ENCODE measurements at places on chromosomes 11 and 22.
A peak's percentile ranks its signal among the peaks of the same experiment; 100 is the strongest.

DNA sequence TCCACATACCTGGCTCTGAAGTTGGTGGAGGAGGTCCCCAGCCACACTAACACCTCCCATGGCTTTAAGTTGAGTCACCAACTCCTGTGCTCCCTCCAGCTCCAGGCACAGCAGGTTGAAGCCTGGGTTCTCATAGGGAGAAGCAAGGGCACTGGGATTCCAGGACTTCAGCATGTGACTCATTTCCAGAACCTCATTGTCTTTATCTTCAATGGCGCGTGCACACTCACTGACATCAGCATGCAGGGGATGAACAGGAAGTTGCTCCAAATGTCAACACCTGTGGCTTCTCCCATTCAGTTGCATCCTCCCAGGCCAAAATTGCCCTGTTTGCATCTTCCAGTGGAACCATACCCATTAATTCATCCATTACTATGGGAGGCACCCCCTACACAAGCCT, 5.8 kb upstream of the UBQLNL start:
- DNase-seq, result no peak

GRCh38 chr22:24290459-24290858, 19.8 kb downstream of the SPECC1L start:
- no peak for DNase-seq

GRCh38 chr22:37904572-37905533, 1.2 kb upstream of the MICALL1 start:
- DNase-seq, result no peak

DNA sequence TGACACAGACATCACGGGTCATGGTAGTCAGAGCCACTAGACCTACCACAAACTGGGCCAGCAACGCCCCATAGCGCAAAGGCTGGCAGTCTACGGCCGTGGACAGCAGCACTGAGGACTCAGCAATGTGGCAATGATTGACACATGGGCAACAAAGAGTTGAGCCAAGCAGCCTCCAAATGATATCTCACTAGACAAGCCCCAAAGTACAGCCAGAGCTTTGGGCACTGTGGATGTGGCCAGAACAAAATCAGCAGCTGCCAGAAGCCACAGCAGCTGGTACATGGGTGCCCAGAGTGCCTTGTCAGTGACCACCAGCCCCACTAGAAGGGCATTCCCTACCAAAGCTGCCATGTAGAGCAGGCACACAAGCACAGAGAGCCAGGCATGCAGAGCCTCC, 11.2 kb upstream of the UBQLNL start:
- DNase-seq, result no peak

GRCh38 chr11:18229501-18229900, 7.1 kb downstream of the SAA4 start:
- DNase-seq, result no peak

DNA sequence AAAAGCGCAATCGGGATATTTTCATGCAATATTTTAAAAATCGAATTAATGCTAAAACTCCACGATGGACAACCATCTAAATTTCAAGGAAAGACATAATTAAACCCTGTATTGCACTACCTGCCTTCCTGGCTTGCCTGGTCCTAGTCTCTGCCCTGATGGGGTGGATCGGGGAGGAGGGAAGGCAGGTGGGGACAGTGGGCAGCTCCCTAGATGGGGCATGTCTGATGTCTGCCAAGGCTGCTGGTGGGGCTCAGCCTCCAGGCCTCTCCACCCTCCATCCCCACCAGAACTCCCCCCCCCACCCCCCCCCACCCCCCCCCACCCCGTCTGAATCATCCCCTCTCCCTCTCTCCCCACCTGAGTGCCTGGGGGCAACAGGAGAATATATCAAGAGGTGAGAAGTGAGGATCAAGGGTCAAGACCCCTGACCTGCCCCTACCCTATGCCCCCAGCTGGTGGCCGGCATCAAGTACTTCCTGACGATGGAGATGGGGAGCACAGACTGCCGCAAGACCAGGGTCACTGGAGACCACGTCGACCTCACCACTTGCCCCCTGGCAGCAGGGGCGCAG, 650 bp downstream of the CST6 start:
- DNase-seq, result no peak

DNA sequence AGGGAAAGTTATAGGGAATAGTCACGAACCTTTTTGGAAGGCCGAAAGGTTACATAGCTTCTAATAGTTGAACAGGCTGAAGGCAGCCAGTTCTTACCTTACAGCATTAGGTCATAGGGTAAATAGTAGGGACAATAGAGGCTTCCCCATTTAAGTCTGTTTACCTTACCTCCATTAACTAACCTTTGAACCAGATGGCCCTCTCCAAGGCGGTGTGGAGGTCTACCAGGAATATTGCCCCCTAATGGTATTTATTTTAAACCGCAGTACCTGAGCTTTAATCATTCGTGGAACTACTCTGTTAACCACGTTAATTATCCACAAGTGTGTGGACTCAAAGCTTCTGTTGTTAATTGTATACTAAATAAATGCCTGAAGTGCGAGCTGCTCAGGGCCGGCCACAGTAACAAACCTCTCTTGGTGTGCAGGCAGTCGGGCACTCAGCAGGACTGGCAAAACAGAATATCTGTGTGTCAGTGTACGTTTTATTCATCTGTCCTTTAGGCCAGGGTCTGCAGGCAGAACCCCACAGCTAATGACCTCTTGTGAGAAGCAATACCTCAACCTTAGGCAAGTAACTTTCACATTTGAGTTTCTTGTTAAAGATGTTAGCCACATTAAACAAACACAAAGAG, 81.7 kb downstream of the PRCP start:
- DNase-seq, result no peak

- DNase-seq, result no peak
These were observed 21.5 kb downstream of the BIRC2 start for GRCh38 chr11:102368472-102368871.

DNA sequence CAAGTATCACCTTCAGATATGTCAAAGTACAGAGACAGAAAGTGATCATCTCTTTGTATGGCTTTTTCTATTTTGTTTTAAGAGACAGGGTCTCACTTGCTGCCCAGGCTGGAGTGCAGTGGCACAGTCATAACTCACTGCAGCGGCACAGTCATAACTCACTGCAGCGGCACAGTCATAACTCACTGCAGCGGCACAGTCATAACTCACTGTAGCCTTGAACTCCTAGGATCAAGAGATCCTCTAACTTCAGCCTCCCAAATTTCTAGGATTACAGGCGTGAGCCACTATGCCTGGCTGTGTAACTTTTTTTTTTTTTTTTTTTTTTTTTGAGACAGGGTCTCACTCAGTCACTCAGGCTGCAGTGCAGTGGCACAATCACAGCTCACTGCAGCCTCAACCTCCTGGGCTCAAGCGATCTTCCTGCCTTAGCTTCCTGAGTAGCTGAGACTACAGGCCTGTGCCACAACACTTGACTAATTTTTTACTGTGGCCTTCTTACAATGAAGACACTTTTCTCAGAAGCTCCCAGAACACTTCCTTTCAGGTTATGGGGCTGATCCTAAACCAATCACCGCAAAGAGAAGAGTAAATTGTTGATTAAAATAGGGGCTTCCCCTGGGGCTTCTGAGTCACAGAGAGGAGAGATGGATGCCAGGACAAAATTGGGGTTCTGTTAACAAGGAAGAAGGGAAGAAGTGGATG, 9.0 kb upstream of the HIKESHI start:
- no peak for DNase-seq

DNA sequence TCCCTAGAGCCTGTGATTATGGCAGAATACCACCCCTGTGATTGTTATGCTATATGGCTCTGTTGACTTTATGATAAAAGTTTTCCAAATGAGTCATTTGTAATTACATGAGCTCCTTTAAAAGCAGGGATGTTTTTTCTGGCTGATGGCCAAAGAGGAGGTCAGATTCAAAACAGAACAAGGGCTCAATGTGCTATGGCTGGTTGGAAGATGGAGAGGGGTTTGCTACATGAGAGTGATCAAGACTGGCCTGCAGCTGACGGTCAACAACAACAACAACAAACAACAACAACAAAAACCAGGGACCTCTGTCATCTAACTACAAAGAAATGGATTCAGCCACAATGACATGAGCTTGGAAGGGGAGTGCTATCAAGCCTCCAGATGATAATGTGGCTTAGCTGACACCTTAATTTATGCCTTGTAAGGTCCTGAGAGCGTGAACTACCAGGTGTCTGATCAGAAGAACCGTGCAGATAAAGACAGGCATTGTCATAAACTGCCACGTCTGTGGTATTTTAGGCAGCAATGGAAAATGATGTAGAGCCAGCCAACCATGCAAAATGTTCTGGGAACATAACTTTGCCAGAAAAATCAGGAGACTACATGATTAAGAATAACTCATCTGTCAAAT, 47.2 kb downstream of the PIWIL3 start:
- peak; percentile 88 for DNase-seq

- no peak for DNase-seq
These were observed 800 bp downstream of the KCTD21 start for GRCh38 chr11:78187366-78188285.

GRCh38 chr11:73242251-73243092, 24.4 kb downstream of the P2RY2 start:
- DNase-seq, result peak; percentile 82

DNA sequence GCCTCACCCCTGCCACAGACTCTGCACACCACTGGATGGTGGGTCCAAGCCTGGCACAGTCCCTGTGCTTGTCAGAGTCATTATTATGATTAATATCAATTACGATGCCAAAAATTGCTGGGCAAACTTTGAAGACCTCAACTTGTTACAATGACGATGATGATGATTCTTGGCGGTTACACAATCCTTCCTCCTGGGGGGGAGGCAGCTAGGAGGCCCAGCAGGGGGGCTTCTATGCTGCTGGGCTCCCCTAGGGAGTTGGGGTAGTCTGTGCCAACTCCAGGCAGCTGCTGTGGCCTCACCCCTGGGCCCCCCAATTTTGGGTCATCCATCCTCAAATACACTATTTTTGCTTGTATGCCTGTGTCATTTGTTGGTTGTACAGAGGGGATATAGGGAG, 12.0 kb downstream of the SLC35E4 start:
- DNase-seq, result no peak

- no peak for DNase-seq
These were observed 10.7 kb upstream of the SESN3 start for GRCh38 chr11:95241681-95242081.

DNA sequence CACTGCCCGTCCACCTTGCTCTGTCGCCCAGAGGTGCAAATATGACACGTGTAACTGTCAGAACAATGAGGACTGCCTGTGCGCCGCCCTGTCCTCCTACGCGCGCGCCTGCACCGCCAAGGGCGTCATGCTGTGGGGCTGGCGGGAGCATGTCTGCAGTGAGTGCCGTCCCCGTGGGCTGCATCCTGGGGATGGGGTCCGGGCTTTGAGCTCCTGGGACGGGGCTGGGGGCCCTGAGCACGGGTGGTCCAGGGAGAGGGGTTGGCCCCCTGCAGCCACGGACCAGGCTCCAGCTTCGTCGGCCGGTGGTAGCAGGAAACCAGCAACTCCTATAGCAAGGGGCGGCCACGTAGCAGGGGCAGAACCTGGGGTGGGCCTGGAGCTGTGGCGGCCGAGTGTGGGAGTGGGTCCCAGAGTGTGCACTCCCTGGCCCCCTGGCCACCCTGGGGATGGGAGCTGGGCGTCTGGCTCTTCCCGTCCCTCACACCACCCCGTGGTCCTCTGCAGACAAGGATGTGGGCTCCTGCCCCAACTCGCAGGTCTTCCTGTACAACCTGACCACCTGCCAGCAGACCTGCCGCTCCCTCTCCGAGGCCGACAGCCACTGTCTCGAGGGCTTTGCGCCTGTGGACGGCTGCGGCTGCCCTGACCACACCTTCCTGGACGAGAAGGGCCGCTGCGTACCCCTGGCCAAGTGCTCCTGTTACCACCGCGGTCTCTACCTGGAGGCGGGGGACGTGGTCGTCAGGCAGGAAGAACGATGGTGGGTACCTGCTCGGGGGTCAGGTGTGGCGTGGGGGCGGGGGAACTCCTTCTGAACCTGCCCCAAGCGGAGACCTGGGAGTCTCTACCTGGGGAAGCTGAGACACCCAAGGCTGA, 10.1 kb downstream of the MUC2 start:
- DNase-seq, result no peak

DNA sequence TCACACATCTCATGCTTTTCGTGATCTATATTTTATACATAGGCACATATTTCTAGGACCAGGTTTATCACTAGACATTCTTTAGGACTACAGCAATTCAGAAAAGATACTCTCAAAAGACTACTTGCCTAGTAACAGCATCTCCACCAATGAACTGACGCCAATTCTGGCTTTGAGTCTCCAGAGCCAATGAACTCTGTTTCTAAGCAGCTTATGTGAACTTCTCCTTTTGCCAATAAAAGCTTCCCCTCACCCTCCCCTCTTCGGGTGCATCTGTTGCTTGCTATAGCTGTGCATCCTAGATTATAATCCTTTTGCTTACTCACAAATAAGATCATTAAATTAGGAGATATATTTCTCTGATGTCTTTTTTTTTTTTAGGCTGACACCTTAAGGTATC, 11.4 kb upstream of the ANKK1 start:
- DNase-seq, result no peak

GRCh38 chr22:39388261-39389011, 11.1 kb upstream of the TAB1 start:
- no peak for DNase-seq

GRCh38 chr11:75351791-75352587, 528 bp upstream of the ARRB1 start:
- DNase-seq, result no peak

All from NCI-H1105 treated with DMSO at 0.1 percent for 48 hours (cell line).